ENCODE measurements at places on chromosomes 4 and X. TPM values are rescaled to one million over a fixed set of nuclear protein-coding genes. Genes with fewer than 3 reads are reported as not detected.

- peak; percentile 37 for DNase-seq
Measured at GRCh38 chrX:119654112-119654531, 38.8 kb downstream of the SEPTIN6 start.

GRCh38 chrX:84956304-84956703, 47.4 kb upstream of the APOOL start:
- DNase-seq = no peak

GRCh38 chr4:25783943-25784342, 78.8 kb downstream of the SEL1L3 start:
- no peak for DNase-seq

- no peak for DNase-seq
Measured at GRCh38 chr4:118765399-118765798, 70.5 kb downstream of the SEC24D start.

DNA sequence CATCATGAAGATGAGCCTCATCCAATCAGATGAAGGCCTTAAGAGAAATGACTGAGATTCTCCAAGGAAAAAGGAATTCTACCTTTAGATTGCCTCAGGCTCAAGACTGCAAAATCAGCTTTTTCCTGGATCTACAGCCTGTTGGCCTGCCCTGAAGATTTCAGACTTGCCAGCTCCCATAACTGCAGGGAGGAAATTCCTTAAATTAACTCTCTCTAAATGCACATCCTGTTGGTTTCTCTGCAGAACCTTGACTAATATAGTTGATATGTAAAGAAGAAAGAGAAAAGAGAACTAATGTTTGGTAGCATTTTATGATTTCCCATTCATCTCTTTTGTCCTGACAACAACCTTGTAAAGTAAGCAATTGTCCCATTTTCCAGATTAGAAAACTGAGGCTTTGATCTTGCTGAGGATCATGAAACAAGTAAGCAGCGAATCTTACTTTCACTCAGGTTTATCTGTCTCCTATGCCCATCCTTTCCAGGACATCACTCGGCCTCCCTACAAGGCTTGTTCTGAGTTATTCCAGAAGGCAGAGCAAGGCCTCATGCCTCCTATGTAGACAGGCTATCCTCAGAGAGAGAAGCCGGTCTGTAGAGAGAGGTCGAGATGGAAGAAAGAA, 115.0 kb upstream of the LDB2 start:
- no peak for DNase-seq

- DNase-seq = no peak
Measured at GRCh38 chrX:143378851-143379250, 138.4 kb downstream of the SPANXN3 start.

- no peak for DNase-seq
Measured at GRCh38 chrX:148811236-148811635, 310.8 kb downstream of the AFF2 start.

GRCh38 chr4:35175487-35175886, 1068.8 kb downstream of the ARAP2 start:
- no peak for DNase-seq

DNA sequence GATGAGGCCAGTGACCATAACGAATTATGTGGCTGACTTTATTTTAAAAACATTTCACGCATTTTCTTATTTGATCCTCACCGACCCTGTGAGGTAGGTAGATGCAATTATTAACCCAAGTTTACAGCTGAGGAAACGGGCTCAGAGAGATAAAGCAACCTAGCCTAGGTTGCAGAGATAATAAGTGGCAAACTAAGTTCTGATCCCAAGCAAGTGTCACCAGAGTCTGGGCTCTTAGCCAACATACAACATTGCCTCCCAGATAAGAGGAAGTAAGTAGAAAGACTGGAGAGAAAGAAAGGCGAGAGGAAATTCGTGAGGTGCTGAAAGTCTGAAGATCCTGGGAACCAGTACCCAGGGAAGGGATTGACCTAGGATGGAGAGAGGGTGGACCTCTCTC, 77.4 kb upstream of the GPR50 start:
- DNase-seq = no peak

Gene MAGEA12
- not detected for total RNA-seq

Gene SLC6A14
- total RNA-seq = not detected

Gene TEX13C
- not detected for total RNA-seq

Gene UGT2B11
- total RNA-seq = not detected

Gene F8A2
- total RNA-seq = not detected

Gene MAGEC1
- total RNA-seq = not detected

Gene TREX2
- total RNA-seq = 1.4 TPM
